ENCODE measurements at places on chromosomes 13 and 19.

DNA sequence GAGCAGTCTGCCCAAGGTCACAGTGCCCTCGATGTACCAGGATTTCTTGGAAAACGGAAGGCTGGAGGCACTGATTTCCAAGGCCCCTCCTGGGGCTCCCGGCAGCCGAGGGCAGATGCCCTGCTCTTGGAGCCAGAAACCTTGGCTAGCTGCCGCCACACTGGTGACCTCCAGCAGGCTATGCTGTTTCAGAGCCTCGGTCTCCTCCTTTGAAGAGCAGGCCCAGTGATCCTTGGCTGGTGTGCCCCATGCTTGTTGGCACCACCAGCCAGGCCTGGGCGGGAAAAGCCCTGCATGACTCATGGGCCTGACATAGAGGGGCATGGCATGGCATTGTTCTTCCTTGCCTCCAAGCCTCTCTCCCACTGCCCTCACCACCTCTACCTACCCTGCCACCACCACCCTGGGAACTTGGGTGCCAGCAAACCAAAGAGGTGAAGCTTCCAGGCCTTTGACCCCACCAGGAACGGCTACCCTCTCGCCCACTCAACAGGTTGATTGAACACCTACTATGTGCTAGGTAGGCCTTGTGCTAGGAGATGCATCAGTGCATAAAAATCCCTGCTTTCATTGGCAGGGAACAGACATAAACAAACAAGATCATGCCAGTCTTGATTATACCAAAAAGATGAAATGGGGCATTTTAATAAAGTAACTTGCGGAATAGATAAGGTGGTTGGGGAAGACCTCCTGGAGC is 1.6 kb upstream of the CLEC11A start:
- DNase-seq: no peak

GRCh38 chr19:13315495-13315894 is 165.3 kb downstream of the IER2 start:
- no peak for DNase-seq

- no peak for DNase-seq
Observed at GRCh38 chr19:44620667-44621066, 7.3 kb downstream of the IGSF23 start.

GRCh38 chr19:3655402-3656072 is 28.9 kb upstream of the CACTIN start:
- DNase-seq: peak; percentile 95

DNA sequence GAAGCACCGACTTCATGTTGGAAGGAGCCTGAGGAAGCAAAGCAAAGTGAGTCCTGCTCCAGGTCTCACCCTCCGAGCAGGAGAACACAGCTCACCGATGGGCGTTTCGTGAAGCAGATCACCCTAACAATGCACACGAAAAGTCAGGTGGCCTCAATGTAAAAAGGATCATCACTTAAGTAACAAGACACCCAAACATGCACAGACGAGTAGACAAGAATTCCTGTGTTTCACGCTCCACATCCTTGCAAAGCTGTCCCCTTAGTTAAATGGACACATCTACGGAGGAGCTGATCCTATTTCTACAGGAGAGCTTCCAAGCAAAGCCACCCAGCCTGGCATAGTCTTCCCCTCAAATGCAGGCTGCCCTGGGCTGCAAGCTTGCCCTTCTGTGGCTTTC is 66.2 kb downstream of the SLC15A1 start:
- DNase-seq: no peak

GRCh38 chr19:51327066-51328001 is 14.6 kb downstream of the VSIG10L start:
- DNase-seq: no peak

- DNase-seq: no peak
Observed at GRCh38 chr13:61989978-61990377, 574.3 kb upstream of the PCDH20 start.

GRCh38 chr19:55226273-55226672 is 2.3 kb downstream of the TMEM86B start:
- no peak for DNase-seq

DNA sequence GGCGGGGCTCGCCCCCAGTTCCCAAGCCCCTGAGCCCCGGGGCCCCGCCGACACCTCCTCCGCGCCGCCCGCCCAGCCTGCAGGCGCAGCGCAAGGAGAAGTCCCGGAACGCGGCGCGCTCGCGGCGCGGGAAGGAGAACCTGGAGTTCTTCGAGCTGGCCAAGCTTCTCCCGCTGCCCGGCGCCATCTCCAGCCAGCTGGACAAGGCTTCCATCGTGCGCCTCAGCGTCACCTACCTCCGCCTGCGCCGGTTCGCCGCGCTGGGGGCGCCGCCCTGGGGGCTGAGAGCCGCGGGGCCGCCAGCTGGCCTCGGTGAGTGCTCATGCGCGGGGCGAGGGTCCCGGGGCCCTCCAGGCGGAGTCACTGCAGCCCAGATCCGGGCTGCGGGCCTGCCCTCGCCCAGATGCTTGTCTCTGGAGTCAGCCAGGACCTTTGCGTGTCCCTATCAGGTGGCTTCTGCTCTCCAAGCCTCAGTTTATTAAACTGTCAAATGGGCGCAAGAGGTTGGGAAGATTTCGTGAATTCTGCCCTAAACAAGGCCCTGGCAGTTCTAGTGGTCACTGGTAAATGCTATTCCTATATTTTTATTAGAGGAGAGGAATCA is 2.0 kb downstream of the NPAS1 start:
- no peak for DNase-seq

GRCh38 chr13:107742544-107742943 is 472.8 kb downstream of the LIG4 start:
- no peak for DNase-seq

DNA sequence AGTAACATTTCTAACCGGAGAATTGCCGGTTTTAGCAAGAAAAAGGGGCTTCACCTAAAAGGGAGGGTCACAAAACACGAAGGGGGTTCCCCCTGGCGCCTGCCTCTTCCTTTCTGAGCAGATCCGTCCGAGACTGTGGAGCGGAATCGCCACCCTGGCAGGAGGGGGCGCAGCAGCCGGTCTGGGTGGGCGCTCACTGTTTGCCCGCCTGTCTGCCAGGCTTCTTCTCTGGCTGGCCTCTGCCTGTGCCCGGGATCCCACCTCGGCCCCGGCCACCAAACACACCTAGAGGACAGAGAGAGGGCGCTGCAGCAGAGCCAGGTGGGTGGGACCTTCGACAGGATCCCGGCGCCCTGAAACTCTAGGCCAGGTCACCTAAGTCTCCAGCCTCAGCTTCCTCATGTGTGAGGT is 15.6 kb downstream of the LSM4 start:
- DNase-seq: no peak

DNA sequence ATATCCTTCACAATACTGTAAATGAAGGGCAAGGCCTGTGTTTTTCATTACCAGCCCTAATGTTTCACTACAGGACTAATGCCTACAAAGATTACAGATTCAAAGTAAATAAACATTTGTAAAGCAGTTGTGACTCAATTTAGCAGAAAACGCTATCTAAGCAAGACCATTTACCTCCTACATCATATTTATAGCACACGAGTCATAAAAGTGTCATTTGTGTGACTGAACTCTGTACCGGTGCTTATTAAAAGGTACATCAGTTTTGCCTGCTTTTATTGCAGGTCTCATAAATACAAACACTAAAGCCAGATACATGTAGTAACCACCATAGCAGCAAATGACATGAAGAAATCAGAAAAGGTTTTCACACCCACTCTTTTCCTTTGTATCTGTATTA is 61.5 kb upstream of the SLC15A1 start:
- DNase-seq: no peak

DNA sequence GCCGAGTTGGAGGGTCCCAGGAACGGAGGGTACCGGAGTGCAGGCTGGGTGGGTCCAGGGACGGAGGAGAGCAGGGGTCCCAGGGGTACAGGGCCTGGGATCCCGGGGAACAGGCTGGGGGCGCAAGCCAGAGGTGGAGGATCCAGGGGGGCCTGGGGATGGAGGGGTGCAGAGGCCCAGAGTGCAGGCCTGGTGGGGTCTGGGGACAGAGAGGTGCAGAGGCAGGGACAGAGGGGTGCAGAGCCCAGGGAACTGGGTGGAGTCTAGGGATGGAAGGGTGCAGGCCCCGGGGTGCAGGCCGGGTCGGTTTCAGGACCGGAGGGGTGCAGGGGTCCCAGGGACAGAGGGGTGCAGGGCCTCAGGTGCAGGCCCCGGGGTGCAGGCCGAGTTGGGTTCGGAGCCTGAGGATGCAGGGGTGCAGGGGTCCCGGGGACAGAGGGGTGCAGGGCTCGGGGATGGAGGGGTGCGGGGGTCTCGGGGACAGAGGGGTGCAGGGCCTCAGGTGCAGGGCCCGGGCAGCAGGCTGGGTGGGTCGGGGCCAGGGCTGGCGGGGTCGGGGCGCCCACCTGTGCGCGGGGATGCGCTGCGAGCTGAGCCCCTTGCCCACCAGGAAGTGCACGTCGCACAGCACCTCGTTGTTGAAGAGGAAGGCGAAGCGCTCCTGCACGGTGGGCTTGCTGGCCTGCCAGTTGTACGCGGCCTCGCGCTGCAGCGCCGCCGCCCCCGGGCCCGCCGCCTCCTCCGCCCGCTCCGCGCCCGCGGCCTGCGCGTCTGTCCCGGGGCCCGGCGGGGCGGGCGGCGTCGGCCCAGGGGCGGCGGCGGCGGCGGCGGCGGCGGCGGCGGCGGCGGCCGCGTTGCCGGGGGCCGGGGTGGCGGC is 545 bp downstream of the BTBD2 start:
- DNase-seq: no peak

GRCh38 chr19:31349160-31349881 is at the start of gene TSHZ3:
Gene TSHZ3, minus strand, starts transcription at chr19:31349436. Its CDS starts 217 bp downstream, at chr19:31349219.
- peak; percentile 53 for DNase-seq

- no peak for DNase-seq
Observed at GRCh38 chr13:101486708-101487437, 34.4 kb downstream of the ITGBL1 start.

GRCh38 chr13:100604918-100605710 is 16.5 kb upstream of the GGACT start:
- DNase-seq: no peak

- no peak for DNase-seq
Observed at GRCh38 chr13:76875271-76875815, 10.9 kb downstream of the KCTD12 start.

DNA sequence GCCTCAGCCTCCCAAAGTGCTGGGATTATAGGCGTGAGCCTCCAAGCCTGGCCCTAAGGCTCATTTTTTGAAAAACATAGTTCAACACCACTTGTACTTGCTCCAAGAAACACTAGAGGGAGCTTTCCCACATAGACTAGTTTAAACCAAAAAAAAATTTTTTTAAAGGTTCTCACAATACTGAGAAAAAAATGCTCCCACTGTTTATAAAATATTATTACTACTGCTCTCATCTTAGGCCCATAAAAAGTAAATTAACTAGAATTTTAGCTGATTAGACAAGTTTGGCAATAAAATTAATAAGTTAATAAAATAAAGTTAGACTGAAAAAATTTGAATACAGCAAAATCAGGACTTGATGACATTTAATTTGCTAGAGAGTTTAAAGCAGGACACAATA is 109.5 kb downstream of the TBC1D4 start:
- no peak for DNase-seq

GRCh38 chr13:114126789-114127472 is 5.5 kb downstream of the RASA3 start:
- DNase-seq: no peak

GRCh38 chr19:46634045-46634655 is 1.9 kb downstream of the GNG8 start:
- DNase-seq: peak; percentile 54

DNA sequence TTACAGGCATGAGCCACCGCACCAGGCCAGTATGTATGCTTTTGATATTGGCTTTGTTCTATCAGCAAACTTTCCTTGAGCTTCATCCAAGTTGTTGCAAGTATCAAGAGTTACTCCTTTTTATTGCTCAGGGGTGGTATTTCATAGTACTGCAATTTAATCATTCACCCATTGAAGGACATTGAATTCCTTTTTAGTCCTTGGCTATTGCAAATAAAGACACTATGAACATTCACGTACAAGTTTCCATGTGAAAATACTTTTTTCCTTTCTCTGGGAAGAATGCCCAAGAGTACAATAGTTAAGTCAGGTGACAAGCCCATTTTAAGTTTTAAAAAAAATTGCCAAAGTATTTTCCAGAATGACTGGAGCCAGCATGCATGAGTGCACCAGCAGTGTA is 20.4 kb downstream of the CEACAM3 start:
- no peak for DNase-seq

GRCh38 chr13:80235166-80235966 is 105.6 kb downstream of the SPRY2 start:
- DNase-seq: no peak

DNA sequence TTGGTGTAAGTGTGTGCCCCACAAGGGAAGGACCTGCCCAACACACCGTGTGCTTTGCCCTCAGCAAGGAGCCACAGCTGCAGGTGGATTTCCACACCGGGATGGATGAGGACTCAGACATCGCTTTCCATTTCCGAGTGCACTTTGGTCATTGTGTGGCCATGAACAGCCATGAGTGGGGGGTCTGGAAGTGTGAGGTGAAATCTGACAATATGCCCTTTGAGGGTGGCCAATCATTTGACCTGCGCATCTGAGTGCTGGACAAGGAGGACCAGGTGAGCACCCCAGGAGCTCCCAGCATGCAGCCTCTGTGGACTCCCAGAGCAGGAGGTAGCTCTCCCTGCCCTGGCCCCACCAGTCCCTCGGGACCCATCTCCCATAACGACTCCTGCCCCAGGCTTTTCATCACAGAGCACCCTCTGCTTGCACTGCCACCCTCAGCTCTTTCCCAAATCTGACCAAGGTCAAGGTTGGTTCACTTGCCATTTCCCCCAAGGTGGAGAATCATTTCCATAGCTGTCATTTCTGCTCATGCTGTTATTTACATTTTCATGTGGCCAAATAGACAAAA is 13.2 kb upstream of the EID2 start:
- DNase-seq: no peak

DNA sequence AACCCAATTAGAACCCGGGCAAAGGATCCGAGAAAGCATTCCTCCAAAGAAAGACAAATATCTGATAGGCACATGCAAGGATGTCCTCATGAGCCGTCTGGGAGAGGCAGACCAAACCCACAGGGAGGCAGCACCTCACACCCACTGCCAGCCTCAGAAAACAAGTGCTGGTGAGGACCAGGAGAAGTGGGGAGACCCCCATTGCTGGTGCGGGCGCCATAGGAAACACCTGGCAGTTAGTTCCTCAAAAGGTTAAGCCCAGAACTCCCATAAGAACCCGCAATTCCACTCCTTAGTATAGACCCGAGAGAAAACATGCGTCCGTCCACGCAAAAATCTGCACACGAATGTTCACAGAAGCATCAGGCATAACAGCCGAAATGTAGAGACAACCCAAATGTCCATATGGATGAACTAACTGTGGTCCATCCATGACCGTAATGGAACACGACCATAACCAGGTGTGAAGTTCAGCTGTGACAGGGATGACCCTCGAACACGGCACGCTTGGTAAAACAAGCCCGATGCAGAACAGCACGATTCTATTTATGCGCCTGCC is 7.9 kb downstream of the ZNF787 start:
- no peak for DNase-seq

DNA sequence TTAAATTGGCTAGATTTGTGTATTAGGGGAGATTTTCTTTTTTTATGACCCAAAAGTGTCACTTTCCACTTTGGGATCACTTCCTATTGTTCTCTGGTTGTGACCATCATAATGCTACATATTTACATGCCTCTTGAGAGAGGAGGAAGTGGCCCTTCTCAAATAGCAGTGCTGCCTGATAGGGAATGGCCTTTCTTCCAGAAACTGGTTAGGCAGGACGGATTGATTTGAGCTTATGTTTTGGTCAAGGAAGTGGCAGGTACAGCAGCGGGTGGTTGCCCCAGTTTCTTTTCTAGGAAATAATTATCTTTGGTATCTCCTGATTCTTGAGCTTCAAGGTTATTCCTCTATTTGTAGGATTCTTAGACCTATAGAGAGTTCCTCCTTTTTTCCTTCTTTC is 21.9 kb upstream of the WTIP start:
- DNase-seq: no peak
